Mucosa of descending colon (tissue), 3 donors: ENCODE measurements at places on chromosomes 3 and 15. TPM values are rescaled to one million over a fixed set of nuclear protein-coding genes. Genes with fewer than 3 reads are reported as not detected.
A peak's percentile ranks its signal among the peaks of the same experiment; 100 is the strongest.

DNA sequence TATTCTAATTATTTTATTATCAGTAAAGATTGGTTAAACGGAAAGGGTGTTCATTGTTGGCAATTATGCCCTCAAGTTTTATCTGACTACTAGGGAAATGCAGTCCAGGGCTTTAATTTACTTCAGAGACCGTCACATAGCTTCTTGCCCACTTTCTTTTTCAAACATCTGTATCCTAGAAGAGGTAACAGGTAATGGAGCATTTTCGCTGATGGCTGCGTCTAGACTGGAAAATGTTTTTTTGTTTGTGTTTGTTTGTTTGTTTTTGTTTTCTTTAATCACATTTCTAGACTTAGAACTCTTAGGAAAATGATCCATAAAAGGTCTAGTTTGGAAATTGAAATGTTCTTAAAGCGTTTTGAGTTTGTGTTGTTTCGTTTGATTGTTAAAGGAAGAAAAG, 71.4 kb downstream of the ANXA2 start:
- DNase-seq: no peak

GRCh38 chr15:39609166-39609916, 28.5 kb downstream of the THBS1 start:
- peak; percentile 74 for DNase-seq

DNA sequence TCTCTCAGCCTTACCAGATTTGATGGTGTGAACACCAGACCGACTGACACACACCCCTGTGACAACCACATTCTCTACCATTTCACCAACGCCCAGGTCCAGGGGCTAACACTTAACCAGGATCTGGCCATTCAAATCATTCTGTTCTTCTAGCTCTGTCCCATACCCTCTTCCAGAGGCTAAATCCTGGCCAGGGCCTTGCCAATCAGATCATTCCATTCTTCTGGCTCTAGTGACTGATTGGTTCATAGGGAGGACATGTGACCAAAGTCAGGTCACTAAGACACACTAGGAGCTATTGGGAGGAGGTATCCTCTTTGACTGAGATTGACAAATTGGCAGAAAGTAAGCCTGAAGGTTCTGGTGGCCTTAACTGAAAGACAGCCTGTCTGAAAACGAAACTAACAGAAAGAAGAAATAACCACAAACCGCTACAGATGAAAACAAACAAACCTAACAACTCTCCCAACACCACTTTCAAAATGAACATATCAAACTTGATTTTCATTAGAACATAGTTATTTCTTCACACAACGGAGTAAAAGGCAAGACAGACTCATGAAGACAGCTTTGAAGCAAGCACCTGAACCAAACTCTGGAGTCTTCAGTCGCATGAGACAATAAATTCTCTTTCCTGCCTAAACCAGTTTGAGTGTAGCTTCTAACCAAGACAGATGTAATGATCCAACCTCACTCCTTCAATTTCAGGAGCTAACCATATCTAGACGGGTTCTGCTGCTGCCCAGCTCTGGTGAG, 68.5 kb downstream of the TRANK1 start:
- DNase-seq: no peak

- DNase-seq: no peak
These were observed 77.8 kb downstream of the VGLL3 start for GRCh38 chr3:86913160-86913559.

DNA sequence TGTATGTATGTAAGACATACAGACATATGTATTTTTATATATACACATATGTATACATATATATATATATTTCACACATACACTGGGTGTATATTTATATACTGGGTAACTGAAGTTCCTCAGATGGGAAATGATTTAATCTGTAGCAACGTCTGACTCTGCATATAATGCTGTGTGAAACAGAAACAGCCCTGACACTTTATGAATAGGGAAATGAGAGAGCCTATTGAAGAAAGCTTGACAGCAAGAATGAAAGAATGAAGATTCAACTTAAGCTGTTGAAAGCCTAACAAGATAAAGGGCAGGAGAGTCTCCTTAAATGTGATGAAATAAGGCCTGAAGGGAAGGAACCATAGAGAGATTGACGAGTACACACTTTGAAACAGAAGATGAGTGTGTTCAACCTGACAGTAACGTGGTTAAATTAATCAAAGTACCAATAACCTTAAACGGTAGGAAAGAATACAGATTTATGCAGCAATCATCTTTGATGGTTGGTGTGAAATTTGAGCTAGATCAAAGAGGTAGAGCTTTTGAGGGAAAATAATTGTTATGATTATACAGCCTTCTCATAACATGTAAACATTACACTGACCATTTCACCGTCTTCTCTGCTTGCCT, 169.9 kb downstream of the MECOM start:
- DNase-seq: no peak

The EPHA6 gene
- total RNA-seq: 24.8 TPM

The ALDH1L1 gene
- total RNA-seq: 27.4 TPM
